Mesothelial cell of epicardium (in vitro differentiated cells): ENCODE measurements at places on chromosomes 3 and 15.

- no peak for DNase-seq
These were observed 48.0 kb upstream of the SCAANT1 start for GRCh38 chr3:63960048-63960711.

DNA sequence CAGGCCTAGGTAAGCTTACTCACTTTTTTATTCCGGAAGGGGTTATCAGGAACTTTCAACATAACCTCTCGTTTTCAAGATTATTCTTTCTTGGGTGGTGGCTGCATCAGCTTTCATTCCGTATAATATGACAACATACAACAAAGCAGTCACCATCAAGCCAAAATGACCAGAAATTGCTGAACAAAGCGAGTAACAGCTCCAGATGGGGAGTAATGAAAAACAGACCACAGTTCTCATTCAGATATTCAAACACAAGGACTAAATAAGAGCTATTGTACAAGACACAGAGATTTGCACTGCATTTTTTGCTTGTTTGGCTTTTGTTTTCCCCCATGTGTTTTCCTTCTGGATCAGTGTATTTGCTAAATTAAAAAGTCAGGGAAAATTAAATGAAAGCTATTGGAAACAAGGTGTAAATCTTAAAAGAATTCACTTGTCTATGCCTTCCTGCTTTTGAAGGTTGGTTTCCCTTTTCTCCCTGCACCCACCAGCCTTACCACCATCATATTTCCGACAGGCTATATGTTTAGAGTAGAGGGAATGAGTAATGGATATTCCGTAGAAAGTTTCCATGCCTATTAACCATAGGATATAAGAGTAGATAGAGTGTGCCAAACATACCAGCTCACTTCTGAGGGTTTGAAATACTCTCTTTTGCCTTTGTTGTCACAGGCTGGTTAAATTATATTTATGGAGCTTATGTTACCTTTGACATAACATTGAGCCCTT is 213.6 kb downstream of the RBMS3 start:
- no peak for DNase-seq

DNA sequence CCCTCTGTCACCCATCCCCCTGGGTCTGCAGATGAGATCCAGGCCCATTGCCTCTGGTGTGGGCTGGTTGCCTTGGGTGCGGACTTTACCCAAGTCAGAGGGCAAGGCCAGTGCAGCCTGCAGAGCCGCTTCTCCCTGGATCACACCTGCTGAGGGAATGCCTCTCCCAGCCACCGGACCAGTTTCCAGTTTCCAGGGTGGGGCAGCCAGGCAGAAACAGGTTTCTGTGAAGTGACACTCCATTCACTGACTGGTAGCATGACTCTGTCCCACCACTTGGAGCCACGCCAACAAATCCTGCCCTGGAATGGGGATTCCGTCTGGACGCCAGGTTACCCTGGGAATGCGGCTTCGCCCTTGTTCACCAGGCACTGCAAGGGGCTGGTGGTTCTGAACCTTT is 30.0 kb downstream of the PAQR5 start:
- DNase-seq, result no peak

DNA sequence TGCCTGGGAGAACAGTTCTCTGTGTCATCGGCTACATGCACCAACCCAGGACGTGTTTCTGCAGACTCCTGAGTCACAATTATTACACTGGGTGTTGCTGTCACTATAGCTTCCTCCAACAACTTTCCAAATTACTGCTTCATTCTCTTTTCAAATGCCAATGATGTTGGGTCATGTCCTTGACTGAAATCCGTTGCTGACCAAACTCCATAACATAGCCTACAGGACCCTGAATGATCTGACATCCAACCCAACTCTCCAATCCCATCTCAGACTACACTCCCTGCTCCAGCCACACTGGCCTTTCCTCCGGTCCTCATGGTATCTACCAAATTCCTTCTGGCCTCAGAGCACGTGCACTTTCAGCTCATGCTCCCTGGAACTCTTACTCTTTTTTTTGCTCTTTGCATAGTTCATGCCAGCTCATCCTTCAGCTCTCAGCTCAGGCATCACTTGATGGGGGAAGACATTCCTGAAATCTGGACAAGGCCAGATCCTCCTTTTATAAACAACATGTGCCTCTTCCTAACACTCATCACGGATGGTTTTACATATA is 108.8 kb upstream of the PTPRG start:
- DNase-seq, result no peak

- DNase-seq, result no peak
These were observed 1.5 kb downstream of the STXBP5L start for GRCh38 chr3:120909602-120909878.

- no peak for DNase-seq
These were observed 214.5 kb downstream of the ZIC4 start for GRCh38 chr3:147191795-147192385.

DNA sequence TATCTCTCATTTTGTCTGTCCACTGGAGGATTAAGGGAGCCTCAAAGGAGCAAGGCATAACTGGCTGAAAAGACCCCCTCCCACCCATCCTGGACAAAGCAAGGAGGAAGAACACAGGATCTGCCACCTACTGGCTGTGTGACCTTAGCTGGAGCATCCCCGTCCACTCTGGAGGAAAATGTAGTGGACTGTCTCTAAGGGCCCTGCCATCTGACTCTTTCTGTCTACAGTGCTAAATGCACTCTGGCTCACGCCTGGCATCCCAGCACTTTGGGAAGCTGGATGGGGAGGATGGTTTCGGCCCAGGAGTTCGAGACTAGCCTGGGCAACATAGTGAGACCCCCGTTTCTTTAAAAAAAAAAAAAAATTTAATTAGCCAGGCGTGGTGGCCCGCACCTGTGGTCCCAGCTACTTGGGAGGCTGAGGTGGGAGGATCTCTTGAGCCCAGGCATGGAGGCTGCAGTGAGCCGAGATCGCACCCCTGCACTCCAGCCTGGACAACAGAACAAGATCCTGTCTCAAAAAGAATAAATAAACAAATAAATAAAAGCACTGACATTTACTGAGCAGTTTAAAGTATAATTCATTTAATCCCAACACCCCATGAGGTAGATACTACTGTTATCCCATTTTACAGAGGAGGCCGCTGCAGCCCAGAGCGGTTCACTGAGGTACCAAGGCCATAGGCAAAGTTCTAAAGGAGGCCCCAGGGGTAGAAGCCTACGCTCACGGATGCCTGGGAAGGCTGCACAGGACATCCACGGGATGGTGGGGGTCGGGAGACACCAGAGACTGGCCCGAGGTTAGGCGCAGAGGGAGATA is 1.1 kb downstream of the TBC1D2B start:
- DNase-seq, result no peak

DNA sequence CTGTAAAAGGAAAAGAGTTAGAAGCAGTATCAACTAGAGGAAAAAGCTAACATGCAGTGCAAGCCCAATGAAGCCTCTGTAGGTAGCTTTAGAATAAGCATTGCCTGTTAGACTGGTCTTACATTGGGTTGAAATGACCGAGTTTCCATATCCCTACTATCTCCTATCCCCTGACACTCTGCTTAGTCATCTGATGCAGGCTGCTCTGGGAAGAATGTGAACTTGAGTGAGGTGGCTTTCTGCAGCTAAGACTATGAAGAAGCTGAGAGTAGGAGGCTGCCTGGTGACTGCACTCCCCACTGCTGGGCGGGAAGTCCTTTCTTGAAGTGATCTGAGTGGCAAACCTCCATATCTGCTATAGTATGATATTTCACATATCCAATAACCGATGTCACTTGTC is 64.7 kb downstream of the OXSM start:
- no peak for DNase-seq

DNA sequence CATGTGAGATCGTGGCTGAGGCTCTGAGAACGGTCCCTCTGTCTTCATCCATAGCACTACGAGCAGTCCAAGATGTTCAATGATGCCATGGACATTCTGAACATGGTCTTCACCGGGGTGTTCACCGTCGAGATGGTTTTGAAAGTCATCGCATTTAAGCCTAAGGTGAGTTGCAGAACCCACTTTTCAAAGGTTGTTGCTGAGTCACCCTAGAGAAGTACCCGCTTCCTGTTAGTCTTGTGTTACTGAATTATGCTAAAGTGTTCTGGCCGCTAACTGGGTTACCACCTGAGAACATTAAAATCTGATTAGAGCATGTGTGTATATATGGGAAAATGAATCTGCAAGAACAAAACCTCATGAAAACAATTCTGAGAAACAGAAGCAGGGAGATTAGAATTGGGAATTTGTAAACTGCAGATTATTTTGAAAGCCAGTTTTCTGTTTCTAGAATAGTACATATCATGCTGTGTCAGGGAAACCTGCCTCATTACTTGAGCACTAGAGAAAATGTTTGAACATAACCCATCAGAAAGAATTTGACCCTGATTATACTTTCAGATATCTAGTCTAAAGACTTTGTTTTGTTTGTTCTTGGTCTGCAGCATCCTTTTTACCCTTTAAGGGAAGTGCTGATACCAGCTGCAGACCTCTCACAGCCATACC is 92.6 kb downstream of the CHDH start:
- no peak for DNase-seq

DNA sequence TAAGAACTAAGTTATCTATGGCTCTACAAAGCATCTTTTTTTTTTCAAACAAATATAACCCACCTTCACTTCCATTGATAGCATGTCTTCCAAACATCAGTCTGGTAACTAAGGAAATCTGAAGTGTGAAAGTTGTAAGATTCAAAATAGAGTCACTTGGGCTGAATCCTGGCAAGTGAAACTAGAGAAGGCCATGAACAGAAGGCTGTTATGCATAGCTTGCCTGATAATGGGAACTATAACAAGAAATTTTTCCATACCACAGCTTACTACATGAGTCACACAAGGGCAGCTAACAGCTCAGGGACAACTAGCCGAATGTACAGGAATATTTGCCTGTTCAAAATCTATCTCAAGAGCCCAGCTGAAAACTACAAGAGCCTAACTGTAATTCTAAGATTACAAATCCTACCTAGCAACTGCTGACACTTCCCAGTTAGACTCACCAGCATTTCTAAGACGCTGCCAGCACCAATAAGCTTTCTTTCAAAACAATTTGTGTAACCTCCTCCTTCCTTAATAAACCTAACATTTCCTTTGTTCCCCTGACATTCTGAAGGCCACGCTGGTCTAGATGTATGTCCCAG is 1066.5 kb downstream of the PLOD2 start:
- no peak for DNase-seq

DNA sequence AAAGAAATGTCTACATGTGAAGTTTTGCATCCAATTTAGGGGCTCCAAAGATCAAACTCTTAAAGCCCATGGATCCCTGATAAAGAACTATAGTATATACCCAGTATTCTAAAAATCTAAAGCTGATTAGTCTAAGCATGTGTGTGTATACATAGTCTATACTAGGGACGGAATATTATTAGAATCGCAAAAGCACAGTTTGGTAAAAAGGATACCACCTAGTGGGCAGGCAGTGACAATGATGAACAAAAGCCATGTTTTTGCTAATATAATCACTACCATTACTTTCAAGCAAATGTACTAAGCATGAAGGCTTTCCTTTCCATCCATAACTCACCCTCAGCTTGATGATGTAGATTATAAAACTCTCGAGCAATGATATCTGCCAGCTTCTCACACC is 16.5 kb downstream of the POLQ start:
- no peak for DNase-seq

DNA sequence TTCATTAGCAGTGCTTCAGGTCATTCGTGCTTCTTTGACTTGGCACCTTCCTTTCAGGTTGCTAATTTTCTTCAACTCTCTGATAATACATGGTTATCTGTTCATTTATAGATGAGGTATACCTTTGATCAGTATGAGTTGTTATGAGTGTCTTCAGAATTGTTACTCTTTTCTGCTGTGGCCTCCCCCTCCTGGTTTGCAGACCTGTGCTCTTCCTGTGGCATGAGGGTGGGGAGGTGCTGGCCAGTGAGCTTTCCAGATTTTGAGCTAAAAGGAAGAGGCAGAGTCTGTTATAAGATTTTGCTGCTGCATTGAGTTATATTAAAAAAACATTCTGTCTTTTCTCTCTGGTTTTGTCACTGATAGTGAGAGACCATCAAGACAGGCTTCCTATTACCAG is 30.8 kb upstream of the GOLGA6L9 start:
- no peak for DNase-seq

- DNase-seq, result no peak
These were observed 91.6 kb upstream of the FGF7 start for GRCh38 chr15:49331442-49331841.

- no peak for DNase-seq
These were observed 77.2 kb downstream of the CEMIP start for GRCh38 chr15:80856400-80856799.

GRCh38 chr15:88898736-88899135 is 3.4 kb upstream of the HAPLN3 start:
- no peak for DNase-seq

DNA sequence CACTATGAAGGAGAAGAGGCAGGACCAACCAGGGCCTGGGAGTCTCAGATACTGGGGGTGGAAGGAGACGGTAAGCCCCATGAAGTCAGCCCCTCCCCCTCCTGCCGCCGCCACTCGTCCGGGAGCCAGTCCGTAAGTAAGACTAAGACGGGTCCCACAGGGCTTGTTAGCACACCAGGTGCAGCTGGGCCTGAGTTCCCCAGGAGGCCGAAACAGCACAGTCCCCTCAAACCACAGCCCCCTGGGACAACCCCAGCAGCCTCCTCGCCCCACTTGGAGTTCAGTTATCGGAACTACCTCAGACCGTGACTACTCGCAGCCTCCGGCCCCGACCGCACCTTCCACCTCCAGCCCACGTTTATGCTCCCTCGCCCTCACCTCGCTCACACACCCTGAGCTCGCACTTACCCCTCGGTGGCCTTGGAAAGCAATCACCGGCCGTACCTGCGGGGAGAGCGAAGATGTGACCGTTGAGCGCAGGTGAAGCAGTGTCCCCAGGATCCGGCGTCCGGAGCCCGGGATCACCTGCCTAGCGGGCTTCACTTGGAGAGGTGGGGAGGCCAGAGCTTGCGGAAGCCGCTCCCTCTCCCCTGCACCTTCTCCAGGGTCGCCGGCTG is 557 bp downstream of the ELL3 start:
- no peak for DNase-seq

- DNase-seq, result no peak
These were observed 196.4 kb downstream of the SUCNR1 start for GRCh38 chr3:152069871-152070270.

DNA sequence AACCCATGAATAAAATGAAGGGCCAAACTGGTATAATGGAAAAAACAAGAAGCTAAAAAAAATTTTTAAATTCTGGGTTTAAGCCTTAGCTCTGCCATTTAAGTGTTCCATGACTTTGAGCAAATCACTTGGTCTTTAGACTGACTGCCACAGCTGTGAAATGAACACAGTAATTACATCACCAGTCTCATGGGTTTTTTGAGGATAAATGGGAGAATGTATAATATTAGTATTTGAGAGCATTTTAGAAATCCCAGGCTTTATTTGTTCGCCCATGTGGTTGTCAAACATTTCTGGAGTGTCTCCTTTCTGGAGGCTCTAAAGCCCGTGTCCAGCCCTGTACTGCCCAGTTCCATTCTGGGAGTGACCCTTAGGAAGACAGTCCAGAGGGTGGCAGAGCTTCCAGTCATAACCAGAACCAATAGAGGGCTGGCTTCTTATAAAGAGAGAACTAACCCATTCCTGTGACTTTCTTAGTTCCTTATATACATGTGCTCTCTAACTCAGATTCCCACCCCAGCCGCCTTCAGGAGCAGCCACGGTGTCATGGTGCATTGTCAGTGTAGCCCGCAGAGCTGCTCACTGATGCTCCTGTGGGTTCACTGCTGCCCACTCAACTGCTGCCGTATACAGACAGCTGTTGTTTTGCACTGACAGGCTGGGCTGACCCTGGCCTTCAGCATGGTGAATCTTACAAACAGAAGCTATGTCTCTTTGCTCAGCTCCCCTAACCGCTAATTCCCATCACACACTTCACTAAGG is 44.7 kb downstream of the BOC start:
- DNase-seq, result no peak

GRCh38 chr3:74287557-74287956 is 326.9 kb downstream of the CNTN3 start:
- DNase-seq, result no peak

GRCh38 chr3:177777699-177778098 is 580.4 kb upstream of the TBL1XR1 start:
- DNase-seq, result no peak
